ENCODE measurements at places on chromosomes 13 and 19. TPM values are rescaled to one million over a fixed set of nuclear protein-coding genes. Genes with fewer than 3 reads are reported as not detected.

Gene LILRB2
- 26.1 TPM for total RNA-seq

- DNase-seq: no peak
Observed at GRCh38 chr13:75442736-75443234, 39.2 kb downstream of the TBC1D4 start.

Gene TYK2
- total RNA-seq: 164 TPM

Gene MAB21L1
- 0.21 TPM for total RNA-seq

Gene KIR3DL1
- 0.71 TPM for total RNA-seq

Gene MAG
- not detected for total RNA-seq

Gene ZNF575
- 2.8 TPM for total RNA-seq

DNA sequence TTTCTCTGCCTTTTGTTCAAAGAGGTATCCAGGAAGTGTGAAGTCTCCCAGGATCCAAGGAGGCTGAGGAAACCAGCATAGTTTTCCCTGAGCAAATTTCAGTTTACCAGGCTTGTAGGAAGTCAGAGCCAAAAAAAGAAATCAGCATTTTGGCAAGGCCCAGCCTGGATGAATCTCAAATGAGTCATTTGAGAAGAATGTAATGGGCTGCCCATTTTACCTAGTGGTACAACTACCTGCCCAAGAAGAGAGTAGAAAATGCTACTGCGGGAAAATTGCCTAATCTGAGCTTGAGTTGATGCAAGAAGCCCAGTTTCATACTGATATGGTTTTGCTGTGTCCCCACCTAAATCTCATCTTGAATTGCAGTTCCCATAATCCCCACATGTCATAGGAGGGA is 284.1 kb upstream of the ZNF507 start:
- DNase-seq: no peak

GRCh38 chr13:26247011-26247410 is 6.9 kb upstream of the CDK8 start:
- no peak for DNase-seq

GRCh38 chr19:18453269-18454024 is 15.5 kb upstream of the ISYNA1 start:
- no peak for DNase-seq

DNA sequence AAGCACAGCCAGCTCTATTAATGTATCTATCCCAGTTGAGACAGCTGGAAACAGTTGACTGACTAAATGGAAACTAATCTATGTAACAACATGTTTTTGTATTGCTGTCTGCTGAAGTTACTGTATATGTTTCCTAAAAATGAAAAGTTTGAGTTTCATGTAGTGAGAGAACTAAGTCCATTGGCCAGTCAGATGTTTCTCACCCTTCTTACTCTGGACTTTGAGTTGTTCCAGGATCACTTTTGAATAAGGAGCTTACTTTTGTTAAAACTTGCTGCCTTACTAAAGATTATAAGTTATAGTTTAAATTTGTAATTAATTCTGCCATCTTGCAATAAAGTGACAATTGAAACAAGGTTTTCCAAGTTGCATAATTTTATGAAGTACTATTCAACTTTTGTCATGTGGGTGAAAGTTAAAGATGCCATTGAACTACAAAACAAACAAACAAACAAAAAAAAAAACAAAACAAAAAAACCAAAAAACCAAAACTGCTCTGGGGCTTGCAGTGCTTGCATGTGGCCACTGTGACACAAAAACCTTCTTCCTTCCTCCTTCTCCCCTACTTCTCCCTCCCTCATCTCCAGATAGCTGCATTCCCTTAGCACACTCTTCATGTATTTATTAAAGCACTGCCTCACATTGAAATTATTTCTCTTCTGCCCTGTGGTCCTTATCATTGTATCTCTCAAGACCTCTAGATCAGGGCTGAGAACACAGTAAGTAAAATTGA is 15.3 kb downstream of the WDFY2 start:
- no peak for DNase-seq

DNA sequence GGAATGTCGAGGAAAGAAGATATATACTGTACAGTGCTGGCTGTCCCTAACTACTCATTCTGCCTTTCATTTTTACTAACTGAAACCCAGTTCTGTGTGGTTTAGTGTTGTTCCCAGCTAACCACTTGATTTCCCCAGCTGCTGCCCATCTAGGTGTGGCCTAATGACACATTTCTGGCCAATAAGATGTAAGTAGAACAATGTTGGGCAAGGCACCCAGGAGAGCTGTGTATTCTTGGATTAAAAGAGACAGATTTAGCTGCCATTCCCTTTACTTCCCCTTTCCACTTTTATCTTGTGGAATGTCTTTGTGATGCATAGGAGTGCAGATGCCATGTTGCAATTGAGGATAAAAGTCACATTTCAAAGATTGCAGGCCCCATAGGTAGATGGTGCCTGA is 28.3 kb upstream of the PCDH9 start:
- no peak for DNase-seq

- no peak for DNase-seq
Observed at GRCh38 chr19:40370997-40371801, 18.8 kb downstream of the HIPK4 start.

Gene USHBP1
- total RNA-seq: 8.2 TPM

GRCh38 chr19:33697766-33698165 is 76.0 kb downstream of the CHST8 start:
- DNase-seq: no peak

Gene CYP2F1
- 1.7 TPM for total RNA-seq

GRCh38 chr19:36460046-36460445 is 29.3 kb downstream of the ZNF566 start:
- DNase-seq: no peak

- DNase-seq: peak; percentile 81
Observed at GRCh38 chr19:14061751-14062557, at the start of gene PALM3. TSS of gene PALM3 (minus strand) at chr19:14062076. CDS start at chr19:14061980, 96 bp downstream.

- DNase-seq: no peak
Observed at GRCh38 chr13:104111031-104111430, 1044.8 kb upstream of the SLC10A2 start.

- no peak for DNase-seq
Observed at GRCh38 chr19:8239528-8240273, 30.5 kb downstream of the CERS4 start.

DNA sequence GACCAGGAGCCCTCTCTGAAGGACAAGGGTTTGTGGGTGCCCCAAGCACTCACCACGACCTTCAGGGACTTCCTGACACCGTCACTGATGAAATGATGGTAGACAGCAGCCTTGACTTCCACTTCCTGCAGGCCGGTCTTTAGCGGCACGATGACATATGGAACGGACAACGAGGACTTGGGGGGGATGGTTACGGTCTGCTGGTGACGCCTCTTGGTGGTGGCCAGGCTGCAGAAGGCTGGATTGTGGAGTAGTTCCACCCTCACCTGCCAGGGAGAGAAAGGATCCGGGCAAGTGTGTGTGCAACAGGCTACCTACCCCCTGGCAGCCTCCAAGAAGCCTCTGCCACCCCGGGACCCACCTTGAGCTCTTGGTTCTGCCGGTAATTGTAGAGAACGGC is 23.2 kb downstream of the C3 start:
- DNase-seq: no peak

GRCh38 chr19:44212866-44213346 is 574 bp downstream of the ZNF227 start:
- no peak for DNase-seq

DNA sequence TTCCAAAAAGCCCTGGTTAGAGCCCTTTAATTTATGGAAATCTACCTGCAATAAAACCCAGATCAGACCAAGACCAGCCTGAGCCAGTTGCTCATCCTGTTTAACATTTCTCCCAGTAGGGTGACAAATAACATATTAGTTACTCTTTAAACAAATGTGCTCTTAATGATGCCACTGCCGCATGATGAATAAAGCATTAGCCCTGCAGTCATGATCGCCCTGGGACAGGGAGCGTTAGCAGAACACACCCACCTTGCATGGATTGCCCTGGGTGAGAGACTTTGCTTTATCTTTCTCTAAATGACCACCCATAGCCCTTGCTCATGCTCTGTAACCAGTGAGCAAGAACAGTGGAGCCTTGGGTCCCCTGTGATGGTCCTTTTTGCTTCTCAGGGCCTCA is 362.4 kb downstream of the ENOX1 start:
- DNase-seq: no peak

Gene CRTC1
- 16.2 TPM for total RNA-seq

Gene ZNF723
- not detected for total RNA-seq

DNA sequence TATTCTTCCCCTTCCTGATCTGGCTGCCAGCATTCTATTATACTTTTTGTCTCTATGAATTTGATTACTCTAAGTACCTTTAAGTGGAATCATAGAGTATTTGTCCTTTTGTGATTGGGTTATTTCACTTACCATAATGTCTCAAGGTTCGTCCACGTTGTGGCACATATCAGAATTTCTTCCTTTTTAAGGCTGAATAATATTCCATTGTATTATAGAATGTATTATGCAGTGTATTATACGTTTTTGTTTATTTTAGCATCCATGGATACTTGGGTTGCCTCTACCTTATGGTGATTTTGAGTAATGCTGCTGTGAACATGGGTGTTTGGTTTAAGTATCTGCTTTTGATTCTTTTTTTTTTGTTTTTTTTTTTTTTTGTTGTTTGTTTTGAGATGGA is 19.3 kb downstream of the URI1 start:
- no peak for DNase-seq

- no peak for DNase-seq
Observed at GRCh38 chr13:110640591-110641029, 25.3 kb downstream of the NAXD start.

DNA sequence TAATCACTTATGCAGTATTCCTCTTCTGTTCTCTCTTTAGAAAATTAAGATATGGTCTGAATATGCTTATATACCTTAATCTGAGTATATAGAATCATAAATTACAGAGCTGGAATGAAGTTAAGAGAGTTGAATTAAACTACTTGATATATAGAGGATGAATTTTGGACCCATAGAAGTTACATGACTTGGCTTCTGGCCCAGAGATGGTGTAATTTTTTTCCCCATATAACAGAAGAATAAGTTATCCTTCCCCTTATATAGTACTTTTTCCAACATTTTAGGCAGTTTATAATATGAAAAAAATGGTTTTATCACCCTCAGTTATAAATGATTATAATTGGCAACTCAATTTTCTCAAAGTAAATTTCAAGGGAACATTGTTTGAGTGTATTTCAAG is 616.3 kb downstream of the TBC1D4 start:
- no peak for DNase-seq

DNA sequence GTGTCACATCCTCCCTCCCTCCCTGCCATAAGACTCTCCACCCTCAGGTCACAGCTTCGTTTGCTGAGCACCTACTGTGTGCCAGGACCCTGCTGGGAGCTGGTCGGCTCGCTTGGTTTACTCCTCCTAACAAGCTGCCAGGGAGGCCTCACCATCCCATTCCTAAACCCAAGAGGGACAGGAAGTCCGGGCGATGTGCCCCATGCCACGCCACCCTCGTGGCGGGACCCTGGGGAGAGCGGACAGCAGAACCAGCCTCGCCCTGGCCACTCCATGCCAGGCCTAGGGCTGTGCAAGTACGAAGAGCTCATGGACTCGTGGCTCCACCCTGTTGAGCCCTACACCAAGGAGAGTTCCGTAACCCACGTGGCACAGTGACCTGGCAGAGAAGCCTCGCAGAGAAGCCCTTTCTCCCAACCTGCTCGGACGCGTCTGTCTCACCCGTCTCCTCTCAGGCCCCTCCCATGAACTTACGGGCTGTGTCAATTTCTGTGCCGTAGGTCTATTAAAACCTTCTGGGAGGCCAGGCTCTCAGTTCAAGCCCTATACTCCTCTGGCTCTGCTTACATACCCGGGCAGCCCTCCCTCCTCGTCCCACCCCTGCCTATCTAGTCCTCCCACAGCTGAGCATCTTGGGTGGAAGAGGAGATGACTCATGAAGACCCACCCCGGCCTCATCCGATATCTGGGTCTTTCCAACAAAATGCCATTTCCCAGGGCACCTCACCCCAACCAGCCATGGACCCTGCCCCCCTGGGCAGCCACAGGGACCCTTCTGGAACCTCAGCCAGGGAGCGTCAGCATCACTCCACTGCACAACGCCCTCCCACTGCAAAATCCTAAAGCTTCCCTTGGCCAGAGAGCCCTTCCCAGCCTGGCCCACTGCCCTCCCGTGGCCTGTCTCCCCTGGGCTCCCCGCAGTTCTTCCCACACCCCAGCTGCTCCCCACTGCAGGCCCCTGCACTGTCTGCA is 2.6 kb downstream of the UBXN6 start:
- no peak for DNase-seq

GRCh38 chr13:103772576-103772975 is 706.4 kb upstream of the SLC10A2 start:
- no peak for DNase-seq

DNA sequence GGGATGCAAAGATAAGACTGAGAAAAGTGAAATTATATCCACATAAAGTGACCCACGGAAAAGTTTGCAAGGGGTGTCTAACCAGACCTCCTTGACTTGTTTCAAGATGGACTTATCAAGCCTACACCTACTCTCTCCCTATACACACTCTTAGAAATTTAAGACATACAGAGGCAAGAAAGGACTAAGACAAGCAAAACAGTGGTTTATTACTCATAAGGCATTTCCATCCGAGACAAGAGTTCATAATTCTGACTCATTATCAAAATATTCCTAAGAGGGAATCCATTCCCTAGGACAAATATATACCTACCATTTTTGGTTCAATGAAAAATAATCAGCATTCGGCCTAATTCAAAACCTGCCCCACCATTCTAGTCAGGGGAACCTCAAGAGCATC is 232.6 kb upstream of the GPC6 start:
- no peak for DNase-seq

DNA sequence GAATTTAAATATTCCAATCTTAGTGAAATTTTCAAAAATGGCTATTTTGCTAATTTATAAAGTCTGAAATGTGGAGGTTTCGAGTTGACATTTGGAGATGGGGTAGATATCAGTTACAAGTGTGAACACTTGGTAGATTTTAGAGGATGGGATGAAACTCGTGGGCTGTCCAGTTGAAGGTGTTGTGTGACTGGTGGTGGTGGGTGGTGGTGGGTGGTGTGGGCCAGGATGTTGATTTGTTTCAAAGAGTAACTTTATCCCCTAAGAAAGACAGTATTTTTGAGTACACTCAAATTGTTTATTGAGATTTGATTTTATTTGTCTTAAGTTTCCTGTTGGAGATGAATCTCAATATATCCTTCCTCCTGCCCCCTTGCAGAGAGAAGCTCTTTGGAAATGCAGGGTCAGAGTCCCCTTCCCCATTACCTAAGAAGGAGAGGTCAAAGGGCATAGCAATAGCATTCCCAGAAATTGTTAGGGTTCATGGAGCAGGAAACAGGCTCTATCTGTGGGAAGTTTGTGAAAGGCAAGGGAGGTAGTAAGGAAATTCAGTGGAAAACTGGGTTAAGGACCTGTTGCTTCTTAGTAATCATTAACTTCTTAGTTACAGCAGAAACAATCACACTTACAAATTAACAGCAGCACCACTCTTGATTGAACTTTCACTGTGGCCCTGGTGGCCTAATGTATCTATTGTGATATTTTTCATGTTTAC is 133.6 kb upstream of the RNF113B start:
- no peak for DNase-seq

Gene LACC1
- total RNA-seq: 11.9 TPM

GRCh38 chr13:41694545-41695301 is 237.4 kb downstream of the RGCC start:
- DNase-seq: no peak

DNA sequence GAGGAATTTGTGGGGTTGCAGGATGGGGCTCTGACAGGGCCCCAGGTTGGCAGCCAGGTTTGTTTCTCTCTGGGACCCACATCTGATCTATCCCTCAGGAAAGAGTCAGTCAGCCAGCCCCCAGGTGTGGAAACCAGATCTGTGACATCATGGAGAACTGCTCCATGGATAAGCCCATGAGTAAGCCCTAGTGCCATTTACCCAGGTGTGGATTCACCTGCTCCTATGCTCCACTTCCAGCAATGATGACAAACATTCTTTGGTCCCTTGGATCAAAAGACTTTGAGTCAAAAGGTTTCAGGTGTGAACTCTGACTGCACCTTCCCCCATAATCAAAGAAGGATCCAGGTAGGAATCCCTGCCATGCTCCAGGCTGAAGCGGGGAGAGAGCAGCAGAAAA is 26.9 kb upstream of the IGFL4 start:
- DNase-seq: no peak

Gene IER2
- total RNA-seq: 80.2 TPM

Data from lower lobe of right lung (tissue), 2 donors.